ENCODE measurements at places on chromosomes 2 and 18.

DNA sequence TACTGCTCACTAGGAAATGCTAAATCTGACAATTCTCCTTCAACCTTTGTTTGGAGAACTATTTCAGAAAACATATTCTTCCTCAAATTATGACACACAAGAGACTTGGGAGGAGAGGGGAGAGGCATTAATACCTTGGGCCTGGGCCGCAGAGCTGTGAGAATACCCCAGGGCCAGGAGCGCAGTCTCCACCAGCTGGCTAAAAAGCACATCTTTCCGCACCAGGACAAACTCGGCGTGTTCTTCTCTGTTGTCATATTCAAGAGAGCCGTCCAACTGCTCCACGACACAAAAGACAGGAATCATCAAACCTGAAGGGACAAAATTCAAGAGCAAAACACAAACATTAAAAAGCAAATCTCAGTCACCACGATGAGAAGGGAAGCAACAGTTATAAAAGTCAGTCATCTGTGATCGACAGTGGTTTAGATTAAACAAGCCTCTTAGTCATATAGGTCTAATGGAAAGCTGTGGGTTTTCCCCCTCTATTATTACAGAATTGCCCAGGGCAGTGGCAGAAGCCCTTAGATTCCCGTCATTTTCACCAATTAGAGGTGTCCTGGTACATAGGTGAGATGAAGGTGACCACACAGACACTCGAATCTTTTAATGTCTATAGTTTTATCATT is 24.4 kb downstream of the SATB2 start:
- DNase-seq = no peak

- DNase-seq = no peak
These were observed 214.6 kb upstream of the CXCR4 start for GRCh38 chr2:136332436-136333095.

- no peak for DNase-seq
These were observed 75.2 kb upstream of the SIX2 start for GRCh38 chr2:45084361-45085020.

DNA sequence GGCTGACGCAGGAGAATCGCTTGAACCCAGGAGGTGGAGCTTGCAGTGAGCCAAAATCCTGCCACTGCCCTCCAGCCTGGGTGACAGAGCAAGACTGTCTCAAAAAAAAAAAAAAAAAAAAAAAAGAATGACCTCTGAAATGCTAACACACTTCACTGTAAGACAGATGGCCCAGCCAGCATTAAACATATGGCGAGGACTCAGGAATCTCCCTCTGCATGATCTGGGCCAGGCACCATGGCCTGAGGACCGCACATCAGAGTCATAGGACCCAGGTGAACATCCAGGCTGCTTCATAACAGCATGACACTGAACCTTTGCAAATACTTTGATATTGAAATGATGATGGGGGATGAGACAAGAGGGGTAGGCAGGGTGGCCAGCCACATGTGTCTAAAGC is 56.1 kb upstream of the DNMT3A start:
- no peak for DNase-seq

GRCh38 chr2:205199165-205199850 is 483.0 kb upstream of the NRP2 start:
- DNase-seq = no peak

GRCh38 chr2:241467777-241468475 is 40.5 kb downstream of the STK25 start:
- no peak for DNase-seq

DNA sequence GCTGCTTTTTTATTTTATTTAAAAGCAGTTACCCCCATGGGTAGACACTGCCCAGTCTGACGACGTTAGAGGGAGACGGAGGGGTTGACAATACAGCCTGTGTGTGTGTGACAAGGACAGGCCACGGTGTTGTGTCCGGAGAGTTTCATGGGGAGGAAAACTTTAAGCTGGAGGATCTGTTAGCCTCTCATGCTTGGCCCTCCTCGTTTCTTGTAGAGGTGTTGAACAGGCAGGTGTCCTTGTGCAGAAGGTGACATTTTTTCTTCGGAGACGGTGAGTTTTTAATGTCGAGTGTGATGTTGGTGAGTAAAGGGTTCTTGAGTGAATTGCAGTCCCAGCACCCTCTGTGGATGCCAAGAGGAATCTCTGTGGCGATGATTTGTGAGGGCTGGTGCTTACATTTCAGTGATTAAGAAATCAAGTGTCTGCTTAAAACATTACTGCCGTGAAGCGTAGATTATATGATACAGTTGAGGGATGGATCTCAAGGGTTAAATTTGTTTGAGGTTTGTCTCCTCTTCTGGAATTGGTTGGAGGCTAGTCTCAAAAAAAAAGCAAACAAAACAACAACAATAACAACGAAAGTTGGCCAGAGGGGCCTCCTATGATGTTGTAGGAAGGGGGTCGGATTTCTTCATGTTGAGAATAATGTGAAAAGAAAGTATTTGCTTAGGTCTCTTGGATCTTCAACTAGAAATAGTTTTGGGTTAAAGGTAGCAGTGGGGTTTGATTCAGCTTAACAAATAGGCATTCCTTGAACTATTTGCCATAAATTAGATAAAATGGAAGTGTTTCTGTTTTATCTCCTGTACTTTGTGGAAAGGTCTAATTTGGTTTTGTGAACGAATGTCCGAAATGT is 1.6 kb downstream of the NCOA1 start:
- DNase-seq = peak; percentile 30

- DNase-seq = peak; percentile 38
These were observed 18.6 kb downstream of the LYPD1 start for GRCh38 chr2:132651115-132652045.

DNA sequence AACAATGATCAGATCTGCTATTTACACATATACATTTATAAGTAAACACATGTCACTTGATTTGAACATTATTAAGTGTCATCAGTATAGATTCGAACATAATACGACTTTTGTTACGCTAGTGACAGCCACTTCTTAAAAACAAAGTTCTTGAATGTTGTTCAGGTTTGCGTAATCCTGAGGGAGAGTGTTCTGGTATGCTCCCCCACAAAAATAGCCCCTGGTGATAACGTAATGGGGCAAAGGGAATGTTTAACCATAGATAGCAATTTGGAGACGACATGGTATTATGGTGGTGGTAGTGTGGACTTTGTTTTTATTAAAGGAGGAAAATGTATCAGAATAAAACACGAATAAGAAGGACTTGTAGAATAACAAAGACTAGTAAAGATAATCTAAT is 90.6 kb downstream of the PLEKHM3 start:
- no peak for DNase-seq

GRCh38 chr2:21161832-21162614 is 38.3 kb downstream of the TDRD15 start:
- DNase-seq = no peak

GRCh38 chr2:54444503-54444902 is 11.6 kb upstream of the SPTBN1 start:
- no peak for DNase-seq

DNA sequence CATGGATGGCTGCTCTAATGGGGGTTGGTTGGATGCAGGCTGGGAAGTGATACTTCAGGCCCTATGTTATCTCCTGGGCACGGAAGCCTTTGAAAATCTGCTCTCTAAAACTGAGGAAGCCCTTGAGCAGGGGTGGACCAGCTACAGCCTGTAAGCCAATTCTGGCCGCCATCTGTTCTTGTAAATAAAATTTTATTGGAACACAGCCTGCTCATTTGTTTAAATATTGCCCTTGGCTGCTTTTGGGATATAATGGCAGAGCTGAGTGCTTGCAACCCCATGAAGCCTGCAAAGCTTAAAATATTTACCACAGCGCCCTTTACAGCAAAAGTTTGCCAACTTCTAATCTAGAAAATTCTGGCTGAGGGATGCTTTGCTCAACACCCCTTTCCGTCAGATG is 11.9 kb upstream of the IGFBP2 start:
- no peak for DNase-seq

- DNase-seq = no peak
These were observed 361.6 kb upstream of the TFPI start for GRCh38 chr2:187915810-187916209.

GRCh38 chr2:45280794-45281193 is 271.5 kb upstream of the SIX2 start:
- no peak for DNase-seq

- DNase-seq = no peak
These were observed 37.3 kb downstream of the PAX3 start for GRCh38 chr2:222261504-222261903.

- DNase-seq = peak; percentile 58
These were observed 14.6 kb downstream of the UGP2 start for GRCh38 chr2:63856303-63856603.

DNA sequence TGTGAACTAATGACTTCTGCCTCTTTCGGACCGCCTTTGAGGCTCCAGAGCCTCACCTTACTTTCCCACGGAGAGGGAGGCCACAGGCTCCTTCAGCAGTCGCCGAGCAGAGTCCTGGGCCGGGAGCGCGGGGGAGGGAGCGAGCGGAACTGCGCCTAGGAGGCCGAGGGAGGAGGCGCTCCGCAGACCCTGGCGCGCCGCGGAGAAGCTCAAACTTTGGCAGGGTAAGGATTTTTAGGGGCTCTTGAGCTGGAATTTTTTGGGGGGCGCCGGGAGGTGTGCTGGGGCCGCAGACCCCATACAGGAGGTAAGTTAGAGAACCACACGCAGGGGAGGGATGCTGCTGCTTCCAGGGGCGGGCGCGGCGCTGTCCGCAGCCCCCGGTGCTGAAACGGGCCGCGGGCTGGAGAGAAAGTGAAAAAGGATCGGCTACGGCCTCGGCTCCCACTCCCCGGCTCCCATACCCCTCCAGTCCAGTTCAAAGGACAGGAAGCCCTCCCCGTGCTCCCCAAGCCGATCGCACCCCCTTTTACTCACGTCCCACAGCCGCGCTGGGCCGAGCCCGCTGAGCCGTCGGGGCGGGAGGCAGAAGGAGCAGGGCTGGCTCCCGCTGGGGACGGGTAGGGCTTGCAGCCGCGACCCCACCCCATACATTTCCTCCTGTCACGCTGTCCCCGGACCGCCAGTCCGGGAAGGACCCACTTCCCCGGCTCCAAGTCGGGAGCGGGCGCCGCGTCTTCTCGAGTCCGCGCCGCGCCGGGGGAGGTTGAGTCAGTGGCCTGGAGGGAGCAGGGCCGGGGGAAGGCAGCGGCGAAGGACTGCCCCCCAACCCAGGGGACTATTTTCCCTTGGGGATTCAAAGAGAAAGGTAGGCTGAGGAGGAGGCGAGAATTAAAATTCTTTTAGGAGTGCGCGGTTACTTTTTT is at the start of gene CNGA3:
Gene CNGA3, plus strand, starts transcription at position 146 of the 926 bp plus-strand sequence. CDS start 23,520 bp downstream, outside the sequence.
- DNase-seq = no peak

- DNase-seq = no peak
These were observed 2.7 kb downstream of the RSAD2 start for GRCh38 chr2:6880200-6880733.

DNA sequence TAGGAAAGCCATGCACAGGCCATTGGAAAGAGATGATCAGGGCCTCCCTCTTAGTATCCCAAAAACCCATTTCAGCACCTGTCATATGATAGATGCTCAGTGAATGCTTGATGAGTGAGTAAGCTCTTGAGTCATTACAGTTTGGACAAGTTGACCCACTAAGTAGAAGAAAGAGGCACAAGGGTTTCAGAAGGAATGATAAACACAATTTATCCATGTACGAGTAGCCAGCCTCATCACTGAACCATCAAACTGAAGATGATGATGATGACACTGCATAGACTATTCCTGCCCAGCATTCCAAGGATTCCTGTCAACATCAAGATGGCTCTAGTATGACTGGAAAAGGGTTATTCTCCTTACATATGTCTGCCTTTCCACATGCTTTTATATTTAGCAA is 596.0 kb downstream of the BCL11A start:
- no peak for DNase-seq

- peak; percentile 74 for DNase-seq
These were observed 1.8 kb upstream of the KLHL41 start for GRCh38 chr2:169507698-169508097.

GRCh38 chr2:138823666-138824065 is 43.5 kb upstream of the NXPH2 start:
- DNase-seq = no peak

- DNase-seq = no peak
These were observed 76.0 kb downstream of the CD8B2 start for GRCh38 chr2:106563195-106563594.

GRCh38 chr2:46161315-46161714 is 135.9 kb upstream of the EPAS1 start:
- no peak for DNase-seq

DNA sequence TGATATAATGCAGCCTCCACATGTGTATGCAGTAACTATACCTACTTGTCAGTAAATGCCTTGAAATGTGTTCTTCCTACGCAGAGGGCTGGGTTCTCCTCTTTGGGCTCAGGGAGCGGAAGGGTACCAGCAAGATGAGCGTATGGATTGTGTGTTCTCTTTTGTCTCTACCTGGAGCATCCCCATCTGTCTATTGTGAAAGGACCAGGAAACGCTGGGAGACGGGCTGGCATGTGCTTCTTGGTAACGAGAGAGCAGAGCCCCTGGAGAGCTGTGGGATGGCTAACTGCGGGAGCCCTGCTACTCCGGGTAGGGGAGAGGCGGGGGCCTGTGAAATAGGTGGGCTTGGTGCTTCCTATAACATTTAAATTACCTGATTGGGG is 80.9 kb downstream of the BCL2 start:
- no peak for DNase-seq

DNA sequence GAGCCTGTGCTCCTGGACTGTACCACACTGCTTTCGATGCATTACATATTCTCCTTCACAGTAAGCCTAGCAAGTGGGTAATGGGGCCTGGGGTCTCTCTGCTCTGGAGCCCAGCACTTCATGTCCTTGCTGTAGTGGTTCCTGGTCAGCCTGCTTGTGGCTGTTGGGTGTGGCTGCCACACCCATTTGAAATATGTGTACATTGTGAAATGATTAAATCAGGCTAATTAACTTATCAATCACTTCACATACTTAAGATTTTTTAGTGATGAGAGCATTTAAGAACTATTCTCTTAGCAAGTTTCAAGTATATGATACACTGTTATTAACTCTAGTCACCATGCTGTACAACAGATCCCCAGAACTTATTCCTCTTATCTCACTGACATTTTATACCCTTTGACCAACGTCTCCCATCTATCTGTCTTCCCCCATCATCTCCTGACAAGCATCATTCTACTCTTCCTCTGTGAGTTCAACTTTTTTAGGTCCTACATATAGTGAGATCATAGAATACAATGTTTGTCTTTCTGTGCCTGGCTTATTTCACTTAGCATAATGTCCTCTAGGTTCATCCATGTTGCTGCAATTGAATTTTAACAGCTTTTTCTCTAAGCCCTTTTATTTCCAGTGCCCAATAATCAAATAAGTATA is 92.1 kb downstream of the LYPD6 start:
- DNase-seq = no peak
